GM20000 (cell line): ENCODE measurements at places on chromosomes 6 and 20.

GRCh38 chr6:5712349-5713215, 294.1 kb downstream of the NRN1 start:
- DNase-seq: no peak

DNA sequence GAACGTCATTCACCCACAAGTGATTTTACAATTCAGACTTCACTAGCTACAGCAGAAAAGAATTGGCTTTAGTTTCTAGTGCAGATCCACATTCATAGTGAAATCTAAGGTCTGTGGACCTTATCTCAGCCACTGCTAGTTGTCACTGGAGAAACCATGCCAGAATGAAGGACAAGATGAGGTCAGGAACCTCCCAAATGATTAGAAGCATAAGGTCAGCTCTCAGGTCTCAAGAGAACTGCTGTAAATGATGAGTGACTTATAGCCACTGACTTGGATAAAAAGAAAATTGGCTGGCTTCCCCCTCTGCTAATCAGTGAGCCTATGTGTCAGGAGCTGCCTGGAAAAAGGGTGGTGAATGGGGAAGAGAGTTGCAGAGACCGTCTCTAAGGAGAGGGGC, 265.3 kb upstream of the BMP2 start:
- DNase-seq: no peak

DNA sequence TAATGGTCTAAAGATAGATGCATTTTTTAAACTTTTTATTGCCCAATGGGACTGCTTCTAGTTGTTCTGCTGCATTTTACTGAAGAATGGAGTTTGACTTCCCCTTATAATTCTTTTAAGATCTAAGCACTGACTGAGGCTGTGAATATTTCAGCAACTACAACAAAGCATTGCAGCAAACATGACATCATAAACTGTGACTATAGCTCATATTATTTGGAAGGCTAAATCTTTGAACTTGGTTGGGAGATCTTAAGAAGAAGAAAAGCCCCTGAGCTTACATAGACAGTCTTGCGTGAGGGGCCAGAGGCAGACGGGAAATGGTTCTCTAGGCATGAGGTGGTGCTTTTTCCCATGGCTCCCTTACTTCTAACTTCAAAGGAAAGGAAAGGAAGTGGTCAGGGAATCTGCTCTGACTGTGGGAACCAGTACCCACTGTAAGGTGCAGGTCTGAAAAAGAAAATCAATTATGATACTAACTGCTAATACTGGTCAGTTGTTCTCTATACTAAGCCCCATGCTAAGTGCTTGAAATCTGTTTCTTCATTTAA, 14.8 kb downstream of the HEY2 start:
- no peak for DNase-seq

DNA sequence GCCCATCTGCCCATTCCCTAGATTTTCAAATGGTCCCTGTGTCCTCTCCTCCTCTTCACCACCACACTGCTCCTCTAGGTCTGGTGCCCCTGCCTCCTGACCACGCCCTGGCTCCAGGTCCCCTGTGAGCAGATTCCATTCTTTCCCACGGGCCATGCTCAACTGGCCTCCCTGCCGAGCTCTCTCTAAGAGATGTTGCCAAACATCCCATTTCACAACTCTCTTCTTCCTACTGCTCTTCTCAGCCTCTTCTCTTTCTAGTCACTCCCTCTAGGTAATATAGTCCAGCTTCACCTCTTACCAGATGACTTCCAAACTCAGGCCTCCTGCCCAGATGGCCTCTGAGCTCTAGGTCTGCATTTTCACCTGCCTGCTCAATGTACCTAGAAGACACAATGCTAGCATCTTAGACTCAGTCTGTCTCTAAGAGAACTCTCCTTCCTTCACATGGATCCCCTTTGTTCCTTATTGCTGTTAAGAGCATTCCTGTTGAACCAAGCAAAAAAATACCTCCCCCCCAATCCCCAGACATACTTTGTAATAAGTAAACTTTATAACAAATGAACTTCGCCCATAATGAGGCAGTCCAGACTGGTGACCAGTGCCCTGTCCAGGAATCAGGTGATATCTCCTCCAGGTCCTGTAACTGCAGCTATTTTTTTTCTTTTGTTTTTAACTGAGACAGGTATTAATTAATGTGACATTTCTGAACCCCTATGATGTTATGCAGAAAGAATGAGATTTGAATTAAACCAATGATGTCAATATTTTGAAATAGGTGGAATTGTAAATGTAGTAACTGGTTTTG, 79.0 kb downstream of the LYRM4 start:
- DNase-seq: no peak

DNA sequence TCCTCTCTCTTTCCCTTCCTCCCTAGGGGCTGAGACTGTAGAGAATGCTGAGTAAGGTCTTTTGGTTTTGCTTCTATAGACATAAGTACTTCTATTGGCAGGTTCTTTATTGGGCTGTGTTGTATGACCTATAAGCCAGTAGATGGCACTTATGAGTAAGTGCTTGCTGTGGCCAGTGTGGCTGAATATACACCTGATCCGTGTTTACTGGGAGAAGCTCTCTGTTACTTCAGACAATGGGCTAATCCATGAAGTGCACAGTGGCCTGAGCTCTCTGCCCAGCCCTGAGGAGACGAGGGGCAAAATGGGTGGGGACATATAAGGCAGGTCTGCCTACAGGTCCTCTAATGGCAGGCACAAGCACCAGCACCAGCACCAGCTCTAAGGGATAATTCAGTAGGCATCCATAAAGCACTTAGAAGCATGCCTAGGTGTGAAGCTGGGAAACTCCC, 610.3 kb downstream of the RNF144B start:
- DNase-seq: peak; percentile 39

DNA sequence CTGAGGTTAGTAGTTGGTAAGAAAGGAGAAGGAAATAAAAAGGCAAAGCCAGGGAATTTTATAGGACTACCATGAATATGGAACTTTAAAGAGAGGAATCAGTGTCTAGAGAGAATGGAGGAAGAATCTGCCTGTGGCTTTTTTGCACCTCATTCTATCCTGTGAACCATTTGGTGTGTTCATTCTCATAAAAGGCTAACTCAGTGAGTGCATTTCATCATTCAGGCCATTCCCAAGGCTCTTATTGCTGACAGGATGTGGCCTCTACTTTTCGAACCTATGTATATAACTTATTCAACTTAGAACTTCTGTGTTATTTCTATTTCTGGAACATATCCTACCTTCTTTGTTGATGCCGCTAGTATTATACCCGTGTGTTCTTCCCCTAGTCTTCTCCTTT, 27.1 kb downstream of the HSF2 start:
- DNase-seq: no peak

GRCh38 chr20:23019403-23019802, 15.7 kb upstream of the SSTR4 start:
- DNase-seq: no peak

- DNase-seq: no peak
Observed at GRCh38 chr6:12534069-12534853, 182.3 kb upstream of the PHACTR1 start.

DNA sequence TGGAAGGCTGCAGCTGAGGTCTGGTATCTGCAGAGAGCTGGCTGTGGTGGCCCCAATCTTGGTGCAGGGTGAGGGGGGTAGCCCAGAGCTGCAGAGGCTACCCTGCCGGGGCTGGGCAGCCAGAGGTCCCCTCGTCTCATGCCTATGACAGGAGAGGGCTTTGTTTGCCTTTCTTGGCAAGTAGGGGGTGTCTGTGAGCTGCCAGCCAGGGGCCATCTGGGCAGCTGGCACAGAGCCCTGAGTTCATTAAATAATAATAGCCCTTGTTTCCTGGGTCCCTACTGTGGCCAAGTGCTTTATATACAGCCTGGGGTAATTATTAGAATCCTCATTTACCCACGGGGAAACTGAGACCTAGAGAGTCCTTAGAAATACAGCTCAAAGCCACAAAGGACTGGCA, 66.6 kb downstream of the EZR start:
- no peak for DNase-seq

- no peak for DNase-seq
Observed at GRCh38 chr20:41570557-41570956, 47.6 kb downstream of the CHD6 start.

DNA sequence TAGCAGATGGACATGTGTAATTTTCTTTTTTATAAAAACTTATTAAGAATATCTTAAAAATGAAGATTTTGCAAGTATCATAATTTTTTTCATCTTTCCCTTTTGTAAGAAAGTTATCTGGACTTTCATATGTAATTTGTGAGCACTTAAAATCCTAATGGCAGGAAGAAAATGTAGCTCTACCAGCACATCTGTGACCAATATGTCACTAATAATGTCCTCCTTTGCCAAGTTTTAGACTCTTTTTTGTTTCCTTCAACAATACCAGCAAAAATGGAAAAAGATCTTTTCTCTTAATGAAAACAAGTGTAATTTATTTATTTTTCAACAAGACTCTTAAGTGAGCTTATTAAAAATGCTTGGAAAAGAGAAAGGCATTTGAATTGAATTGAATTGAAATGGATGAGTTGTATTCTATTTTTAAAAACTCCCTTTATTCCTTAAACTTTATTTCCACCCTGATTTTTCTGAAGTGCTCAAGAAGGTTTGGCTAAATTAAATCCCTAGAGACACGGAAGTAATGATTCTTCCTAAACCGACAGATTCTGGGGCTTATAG, 110.7 kb downstream of the KIF6 start:
- no peak for DNase-seq

- DNase-seq: no peak
Observed at GRCh38 chr20:32007787-32008616, 2.2 kb upstream of the CCM2L start.

DNA sequence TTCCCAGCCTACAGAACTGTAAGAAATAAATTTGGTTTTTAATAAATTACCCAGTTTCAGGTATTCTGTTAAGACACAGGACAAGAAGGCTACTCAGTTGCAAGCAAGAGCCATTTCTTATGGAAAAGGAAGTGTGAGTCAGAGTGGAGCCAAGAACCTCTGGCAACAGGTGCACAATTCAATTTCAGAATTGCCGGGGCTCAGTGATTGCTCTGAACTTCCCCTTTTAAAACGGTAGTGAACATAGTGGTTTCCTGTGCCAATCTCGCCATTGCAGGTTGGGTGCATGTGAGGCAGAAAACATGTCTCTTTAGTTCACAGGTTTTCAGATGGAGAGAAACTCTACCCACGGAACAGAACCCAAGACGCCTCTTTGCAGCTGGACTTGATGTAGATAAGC, 16.4 kb downstream of the PIGT start:
- DNase-seq: peak; percentile 61

DNA sequence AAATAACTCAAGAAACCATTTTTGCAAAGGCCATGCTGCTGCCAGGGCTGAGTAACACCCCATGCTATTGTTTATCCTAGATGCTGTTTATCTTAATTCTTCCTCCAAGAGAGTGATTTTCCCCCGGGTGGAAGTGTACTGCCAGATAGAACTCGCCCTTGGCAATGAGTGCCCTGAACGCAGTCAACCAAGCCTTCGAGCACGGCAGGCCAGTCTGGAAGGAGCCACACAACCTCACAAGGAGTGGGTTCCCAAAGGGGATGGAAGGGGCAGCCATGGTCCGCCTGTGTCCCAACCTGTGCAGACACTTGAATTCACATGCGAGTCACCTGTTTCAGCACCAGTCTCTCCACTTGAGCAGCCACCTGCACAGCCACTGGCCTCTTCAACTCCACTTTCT, 31.9 kb downstream of the PNPLA1 start:
- no peak for DNase-seq

DNA sequence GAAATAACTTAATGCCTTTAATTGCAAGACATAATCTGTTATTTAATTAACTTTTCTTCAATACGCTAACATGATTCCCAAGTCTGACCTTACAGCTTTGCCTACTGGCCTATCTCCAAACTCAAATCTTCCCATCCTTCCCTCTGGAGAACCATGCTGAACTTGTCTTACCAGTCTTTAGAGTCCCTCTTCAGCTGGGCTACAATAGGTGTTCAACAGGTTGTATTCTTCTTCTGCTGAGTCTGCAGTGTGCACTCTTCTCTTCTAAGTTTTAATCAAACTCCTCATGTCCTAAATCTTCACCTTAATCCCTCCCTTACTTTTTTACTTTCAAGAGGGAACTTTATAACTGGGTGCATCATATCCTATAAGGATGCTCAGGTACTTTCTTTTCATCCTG, 75.5 kb upstream of the TINAG start:
- no peak for DNase-seq

DNA sequence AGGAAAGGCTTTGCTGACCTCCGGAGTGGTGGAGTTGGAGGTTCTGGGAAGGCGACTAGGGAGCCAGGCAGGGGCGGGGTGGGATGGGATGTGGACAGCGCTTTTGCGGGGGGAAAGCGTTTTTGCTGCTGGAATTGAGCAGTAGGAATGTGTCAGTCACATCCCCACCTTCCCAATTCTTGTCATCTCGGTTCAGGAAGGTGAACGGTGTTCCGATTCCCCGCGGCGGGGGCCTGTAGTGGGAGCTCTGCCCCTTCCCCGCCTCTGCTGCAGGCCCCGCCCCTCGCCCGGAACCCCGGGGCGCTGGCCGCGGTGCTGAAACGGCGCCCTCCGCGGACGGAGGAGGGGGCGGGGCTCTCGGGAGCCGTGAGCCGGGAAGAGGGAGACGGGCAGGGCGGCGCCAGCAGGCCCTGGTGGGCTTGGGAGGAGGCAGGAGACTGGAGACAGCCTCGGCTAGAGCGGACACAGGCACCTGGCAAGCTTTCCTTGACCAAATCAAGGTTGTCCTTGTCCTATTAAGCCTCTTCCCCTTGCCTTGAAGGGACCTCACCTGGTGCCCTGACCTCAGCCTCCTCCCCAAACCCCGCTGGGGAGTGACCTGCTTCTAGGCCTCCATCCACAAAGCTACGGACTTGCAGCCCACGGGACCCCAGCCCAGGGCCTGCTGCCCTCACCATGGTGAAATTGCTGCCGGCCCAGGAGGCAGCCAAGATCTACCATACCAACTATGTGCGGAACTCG, at the start of gene LHFPL5:
Gene LHFPL5 (plus strand): TSS at position 357 of the 741 bp plus-strand sequence. CDS start 319 bp downstream, at position 676.
- DNase-seq: peak; percentile 84

DNA sequence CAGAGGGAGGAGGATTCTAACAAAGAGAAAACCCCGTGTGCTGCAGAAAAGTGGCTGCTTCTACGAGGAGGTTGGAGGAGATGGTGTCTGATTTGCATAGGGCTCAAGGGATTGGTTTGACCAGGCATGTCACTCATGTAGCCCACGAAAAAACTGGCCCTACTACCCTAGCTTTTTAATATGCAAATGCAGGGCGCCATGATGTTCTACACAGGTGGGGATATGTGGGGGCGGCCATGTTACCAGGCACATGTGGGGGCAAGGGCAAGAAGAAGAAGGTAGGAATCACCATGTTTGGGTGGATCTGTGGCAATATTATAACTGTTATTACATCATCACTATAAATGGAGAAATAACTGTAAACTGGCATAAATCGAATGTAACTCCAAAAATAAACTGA, 9.9 kb downstream of the KIAA1755 start:
- DNase-seq: no peak

GRCh38 chr6:104126315-104127005, 733.3 kb downstream of the HACE1 start:
- no peak for DNase-seq

- no peak for DNase-seq
Observed at GRCh38 chr20:7123457-7123856, 356.0 kb downstream of the BMP2 start.

DNA sequence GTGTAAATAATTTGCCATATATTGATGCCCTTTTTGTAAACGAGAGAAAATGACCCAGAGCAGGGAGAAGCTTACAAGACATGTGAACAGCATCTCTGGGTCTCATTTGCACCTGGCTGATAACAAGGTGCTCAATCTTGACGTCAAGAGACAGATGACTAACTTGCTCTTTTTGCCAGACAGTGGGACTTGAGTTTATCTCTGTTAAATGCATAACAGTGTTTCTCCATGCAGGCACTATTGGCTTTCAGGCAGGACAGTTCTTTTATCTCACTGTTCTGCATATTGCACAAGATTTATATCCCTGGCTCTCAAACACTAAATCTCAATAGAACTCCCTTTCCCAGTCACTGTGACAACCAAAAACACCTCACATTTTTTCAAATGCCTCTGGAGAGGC, 56.4 kb downstream of the RFX6 start:
- DNase-seq: no peak
